ENCODE measurements at places on chromosomes 7 and 10. TPM values are rescaled to one million over a fixed set of nuclear protein-coding genes. Genes with fewer than 3 reads are reported as not detected.
A peak's percentile ranks its signal among the peaks of the same experiment; 100 is the strongest.

DNA sequence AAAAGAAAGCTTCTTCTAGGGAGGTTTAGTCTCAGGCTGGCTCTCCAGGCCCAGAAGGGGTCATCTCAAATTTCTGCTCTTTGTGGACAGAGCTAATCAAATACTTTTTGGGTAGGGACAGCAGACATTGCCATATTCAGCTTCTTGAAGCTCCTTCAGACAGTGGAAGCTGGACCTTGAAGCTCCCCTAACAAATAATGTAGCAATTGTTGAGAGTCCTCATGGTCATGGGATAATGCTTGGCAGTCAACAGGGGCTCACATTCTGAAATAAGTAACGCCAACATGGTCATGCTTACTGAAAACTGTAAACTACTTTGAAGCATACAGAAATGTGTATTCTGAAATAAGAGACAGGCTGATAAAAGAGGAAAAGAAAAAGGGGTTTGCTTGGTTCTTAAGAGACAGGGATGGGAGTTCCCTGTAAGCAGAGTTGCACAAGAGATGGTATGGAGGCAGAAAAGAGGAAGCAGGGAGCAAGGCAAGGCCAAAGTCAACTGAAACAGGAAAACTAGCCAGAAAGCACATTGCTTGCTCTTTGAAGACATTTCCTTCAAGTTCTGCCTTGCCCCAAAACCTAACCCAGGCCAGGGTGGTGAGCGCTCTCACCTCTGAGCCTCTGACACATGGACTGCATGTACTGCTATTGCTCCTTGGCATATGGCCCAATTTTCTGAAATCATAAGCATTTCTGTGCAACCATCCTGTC lies 53.1 kb upstream of the KMT2E start:
- no peak for DNase-seq
- H3K27me3 ChIP-seq, result no peaks in the 10 kb centered on the region
- no peak overlapping the region for H3K4me3 ChIP-seq
- H3K4me1 ChIP-seq, result peaks cover 69% of the 10 kb centered on the region
- peak overlapping the region; percentile 75 for H3K27ac ChIP-seq

DNA sequence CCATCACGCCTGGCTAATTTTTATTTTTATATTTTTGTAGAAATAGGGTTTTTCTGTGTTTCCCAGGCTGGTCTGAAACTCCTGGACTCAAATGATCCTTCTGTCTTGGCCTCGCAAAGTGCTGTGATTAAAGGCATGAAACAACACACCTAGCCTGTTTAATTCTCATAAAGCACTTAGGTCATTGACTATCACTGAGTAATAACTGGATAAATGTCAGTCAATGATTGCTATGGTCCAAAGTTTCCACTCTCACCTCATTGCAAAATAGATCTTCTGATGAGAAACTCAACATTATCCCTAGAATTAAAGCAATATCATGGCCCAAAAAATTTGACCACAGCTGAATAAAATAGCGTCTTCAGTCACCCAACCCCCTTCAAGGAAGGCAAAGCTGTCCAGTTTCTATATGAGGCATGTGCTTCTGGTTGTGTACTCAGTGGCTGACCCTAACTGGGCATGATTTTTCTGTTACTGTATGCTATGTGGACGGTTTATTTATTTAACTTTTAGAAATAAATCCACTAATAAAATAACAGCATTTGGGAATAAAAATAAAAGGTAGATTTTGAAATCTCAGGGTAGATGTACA lies 86.5 kb upstream of the LRRN3 start:
- no peaks in the 10 kb centered on the region for H3K36me3 ChIP-seq
- no peak for DNase-seq
- no peaks in the 10 kb centered on the region for H3K4me1 ChIP-seq
- no peak overlapping the region for H3K4me3 ChIP-seq

- no peaks in the 10 kb centered on the region for H3K27me3 ChIP-seq
- H3K36me3 ChIP-seq, result no peaks in the 10 kb centered on the region
- no peak overlapping the region for H3K4me3 ChIP-seq
- no peak for DNase-seq
- H3K4me1 ChIP-seq, result no peaks in the 10 kb centered on the region
Observed at GRCh38 chr10:9635691-9636090, 1382.0 kb upstream of the CELF2 start.

GRCh38 chr10:97740613-97741012 lies 3.7 kb downstream of the ZFYVE27 start:
- peaks cover 5% of the 10 kb centered on the region for H3K36me3 ChIP-seq
- H3K27ac ChIP-seq, result no peak overlapping the region
- H3K4me1 ChIP-seq, result peaks cover 17% of the 10 kb centered on the region

- H3K27ac ChIP-seq, result no peak overlapping the region
- no peaks in the 10 kb centered on the region for H3K36me3 ChIP-seq
- peaks cover 15% of the 10 kb centered on the region for H3K4me1 ChIP-seq
- DNase-seq, result no peak
Observed at GRCh38 chr10:13311177-13311575, 11.3 kb upstream of the PHYH start.

DNA sequence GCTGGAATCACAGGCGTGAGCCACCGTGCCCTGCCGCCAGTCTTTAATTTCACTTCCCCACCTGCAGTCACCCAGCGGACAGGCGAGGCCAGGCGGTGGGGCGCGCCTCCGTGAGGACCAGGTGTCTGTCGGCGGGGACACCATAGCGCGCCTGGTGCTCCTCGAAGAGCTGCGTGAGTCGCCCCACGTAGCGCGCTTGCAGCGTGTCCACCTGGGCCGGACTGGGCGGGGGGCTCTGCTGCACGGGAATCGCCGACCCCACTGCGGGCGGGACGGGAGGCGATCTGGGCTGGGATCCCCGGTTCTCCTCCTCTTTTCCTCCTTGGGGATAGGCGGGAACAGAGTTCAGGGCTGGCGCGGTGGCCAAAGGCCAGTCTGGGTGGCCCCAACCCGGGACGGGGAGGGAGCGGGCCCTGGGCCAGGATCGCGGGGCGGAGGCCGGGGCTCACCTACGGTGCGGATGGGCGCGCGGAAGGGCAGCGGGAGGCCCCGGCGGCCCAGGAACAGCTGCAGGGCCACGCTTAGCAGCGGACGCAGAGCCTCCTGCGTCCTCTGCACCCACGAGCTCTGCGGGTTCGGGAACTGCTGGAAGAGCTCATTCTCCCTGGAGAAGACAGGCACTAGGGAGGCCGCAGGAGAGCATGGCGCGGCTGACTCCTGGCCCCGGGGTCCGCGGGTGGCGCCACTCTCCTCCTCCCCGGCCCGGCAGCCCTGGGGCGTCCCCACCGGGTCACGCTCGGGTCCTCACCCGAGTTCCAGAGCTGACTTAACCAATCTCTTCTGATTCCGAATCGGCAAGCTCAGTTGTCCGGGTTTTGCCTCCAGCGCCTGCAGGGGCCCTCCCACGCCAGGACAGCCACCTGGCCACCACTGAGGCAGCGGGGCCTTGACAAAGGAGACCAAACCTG lies 1.1 kb upstream of the MOGAT3 start:
- no peak for DNase-seq
- H3K27ac ChIP-seq, result no peak overlapping the region
- H3K36me3 ChIP-seq, result peaks cover 13% of the 10 kb centered on the region
- H3K4me1 ChIP-seq, result peaks cover 12% of the 10 kb centered on the region

DNA sequence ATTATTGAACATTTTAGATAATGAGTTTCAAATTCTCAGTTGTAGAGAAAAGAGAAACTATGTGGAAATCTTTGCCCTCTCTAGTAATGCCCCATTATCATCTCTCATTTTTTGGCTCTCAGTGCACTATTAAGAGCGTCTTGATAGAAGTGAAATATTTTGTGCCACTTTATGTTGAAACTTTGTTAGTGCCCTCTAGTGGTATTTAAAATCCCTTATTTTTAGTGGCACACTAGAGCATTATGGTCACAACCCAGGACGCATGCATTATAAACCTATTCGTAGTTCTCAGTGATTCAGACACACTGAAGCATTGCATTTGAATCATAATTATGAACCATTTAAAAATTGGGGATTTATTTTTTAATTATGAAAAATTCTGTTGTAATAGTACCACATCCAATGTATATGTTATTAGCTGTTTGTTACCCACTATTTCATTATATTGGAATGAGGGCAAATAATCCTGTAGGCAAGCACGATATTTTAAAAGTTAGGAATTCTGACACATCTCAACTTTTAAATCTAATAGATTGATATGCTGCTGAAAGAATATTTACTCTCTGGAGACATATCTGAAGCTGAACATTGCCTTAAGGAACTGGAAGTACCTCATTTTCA lies 21.9 kb downstream of the PDCD4 start:
- H3K4me3 ChIP-seq, result no peak overlapping the region
- no peaks in the 10 kb centered on the region for H3K27me3 ChIP-seq
- H3K27ac ChIP-seq, result no peak overlapping the region
- no peak for DNase-seq
- peaks cover 65% of the 10 kb centered on the region for H3K36me3 ChIP-seq

DNA sequence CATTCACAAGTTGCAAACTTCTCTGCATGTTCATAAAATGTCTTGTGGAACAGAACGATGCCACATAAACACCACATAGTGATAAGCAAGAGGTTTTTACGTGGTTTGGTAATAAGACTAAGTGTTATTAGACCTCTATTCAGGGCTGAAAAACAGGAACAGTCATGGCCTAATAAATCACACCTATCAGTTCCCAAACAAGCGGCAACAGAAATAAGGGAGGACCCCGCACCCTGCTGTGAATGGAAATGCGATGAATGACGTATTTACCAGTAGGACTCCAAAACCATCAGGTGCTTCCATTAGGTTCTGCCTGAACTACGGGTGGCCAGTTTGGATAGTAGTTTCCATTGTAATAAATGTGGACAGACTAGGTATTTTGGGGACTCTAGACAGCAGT lies 129.1 kb downstream of the TAX1BP1 start:
- H3K4me1 ChIP-seq, result peaks cover 6% of the 10 kb centered on the region
- no peak overlapping the region for H3K27ac ChIP-seq
- H3K4me3 ChIP-seq, result no peak overlapping the region
- no peaks in the 10 kb centered on the region for H3K27me3 ChIP-seq

DNA sequence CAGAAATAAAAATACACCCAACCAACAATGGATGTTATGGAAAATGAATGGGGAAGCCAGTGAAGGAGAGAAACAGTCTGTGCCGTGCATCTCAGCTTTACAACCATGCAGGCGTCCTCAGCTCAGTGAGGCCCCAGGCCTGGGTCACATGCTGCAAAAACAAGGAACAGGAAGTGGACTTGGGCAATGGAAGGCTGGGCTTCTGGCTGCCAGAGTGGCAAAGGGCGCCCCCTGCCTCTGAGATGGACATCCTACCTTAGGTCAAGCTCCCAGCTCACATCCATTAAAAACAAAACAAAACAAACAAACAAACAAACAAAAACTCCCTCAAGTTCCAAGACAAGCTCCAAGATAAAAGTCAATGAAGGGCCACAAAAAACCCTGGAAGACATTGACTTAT lies 54.7 kb upstream of the AFAP1L2 start:
- H3K4me3 ChIP-seq, result no peak overlapping the region
- H3K27ac ChIP-seq, result no peak overlapping the region
- H3K27me3 ChIP-seq, result no peaks in the 10 kb centered on the region
- H3K4me1 ChIP-seq, result no peaks in the 10 kb centered on the region
- peak; percentile 84 for DNase-seq

- DNase-seq, result peak; percentile 96
- H3K27me3 ChIP-seq, result no peaks in the 10 kb centered on the region
- H3K4me3 ChIP-seq, result peak overlapping the region; percentile 29
Observed at GRCh38 chr10:92757066-92757710, 67.4 kb downstream of the HHEX start.

DNA sequence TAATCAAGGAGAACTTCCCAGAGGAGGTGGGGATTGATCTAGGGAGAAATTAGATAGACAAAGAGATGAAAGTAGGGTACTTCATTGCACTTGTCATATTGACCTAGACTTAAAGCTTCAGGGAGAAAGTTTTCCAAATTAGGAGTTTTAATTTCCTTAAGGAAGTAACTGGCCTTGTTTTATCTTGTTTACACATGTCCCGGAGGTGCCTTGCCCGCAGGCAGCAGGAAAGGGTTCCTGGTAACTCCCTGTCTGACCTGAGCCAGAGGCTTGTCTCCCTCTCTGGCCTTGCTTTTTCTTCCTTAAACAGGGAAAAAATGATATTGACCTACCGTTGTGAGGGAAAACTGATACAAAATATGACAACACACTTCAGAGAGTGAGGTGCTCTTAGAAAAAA lies 181.6 kb downstream of the EVX1 start:
- H3K4me1 ChIP-seq, result no peaks in the 10 kb centered on the region
- H3K27me3 ChIP-seq, result no peaks in the 10 kb centered on the region
- no peak for DNase-seq
- no peak overlapping the region for H3K4me3 ChIP-seq
- H3K36me3 ChIP-seq, result no peaks in the 10 kb centered on the region

GRCh38 chr10:123743441-123744223 lies 77.5 kb downstream of the GPR26 start:
- DNase-seq, result no peak
- H3K27ac ChIP-seq, result no peak overlapping the region
- no peak overlapping the region for H3K4me3 ChIP-seq
- H3K36me3 ChIP-seq, result peaks cover 5% of the 10 kb centered on the region
- H3K4me1 ChIP-seq, result peaks cover 33% of the 10 kb centered on the region

GRCh38 chr10:129971381-129972144 lies 7.5 kb upstream of the EBF3 start:
- H3K27me3 ChIP-seq, result peaks cover 100% of the 10 kb centered on the region
- peaks cover 59% of the 10 kb centered on the region for H3K4me1 ChIP-seq
- no peaks in the 10 kb centered on the region for H3K36me3 ChIP-seq
- H3K27ac ChIP-seq, result no peak overlapping the region
- DNase-seq, result peak; percentile 88

- no peak overlapping the region for H3K4me3 ChIP-seq
- no peaks in the 10 kb centered on the region for H3K4me1 ChIP-seq
- no peak for DNase-seq
- no peaks in the 10 kb centered on the region for H3K36me3 ChIP-seq
Observed at GRCh38 chr7:130279906-130280305, 13.1 kb upstream of the CPA4 start.

DNA sequence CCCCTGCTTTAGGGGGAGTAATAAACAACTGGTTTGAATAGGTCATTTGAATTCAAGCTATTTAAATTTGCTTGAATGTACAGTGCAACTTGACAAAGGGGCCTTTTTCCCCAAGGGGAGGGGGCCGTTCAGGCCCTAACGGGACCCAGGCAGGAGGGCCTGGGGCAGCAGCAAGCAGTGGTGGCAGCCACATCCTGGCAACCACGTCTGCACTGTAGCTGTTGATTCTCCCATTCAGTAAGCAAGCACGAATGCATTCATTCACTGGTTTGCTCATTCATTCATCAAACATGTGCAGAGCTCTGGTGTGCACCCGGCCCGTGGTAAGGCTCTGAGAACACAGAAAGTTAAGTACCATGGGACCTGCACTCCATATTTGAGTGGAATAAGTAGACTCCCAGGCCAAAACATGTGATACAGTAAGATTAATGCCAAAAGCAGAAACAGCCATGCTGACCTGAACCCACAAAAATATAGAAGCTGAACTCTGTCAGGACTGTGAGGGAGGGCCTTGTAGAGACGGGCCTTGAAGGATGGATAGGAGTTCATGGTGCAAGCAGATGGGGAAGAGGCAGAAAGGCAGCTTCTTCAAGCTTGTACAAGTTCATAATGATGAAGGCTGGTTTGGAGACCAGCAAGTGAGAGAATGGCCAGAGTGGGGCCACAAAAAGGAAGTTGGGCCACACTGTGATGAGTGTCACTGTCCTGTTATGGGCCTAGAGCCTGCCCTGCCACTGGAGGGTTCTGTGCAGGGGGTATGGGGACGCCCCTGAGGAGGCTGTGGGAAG lies 29.3 kb upstream of the C10orf53 start:
- DNase-seq, result peak; percentile 60
- no peak overlapping the region for H3K4me3 ChIP-seq
- H3K36me3 ChIP-seq, result no peaks in the 10 kb centered on the region
- no peaks in the 10 kb centered on the region for H3K4me1 ChIP-seq
- H3K27ac ChIP-seq, result no peak overlapping the region

Gene GLI3
- 14.5 TPM for total RNA-seq

Gene AKR1E2
- total RNA-seq, result 21.0 TPM

Gene HTR7
- 0.39 TPM for total RNA-seq

Measured in esophagus muscularis mucosa (tissue), 4 donors.